ENCODE measurements at places on chromosomes 13 and 19. TPM values are rescaled to one million over a fixed set of nuclear protein-coding genes. Genes with fewer than 3 reads are reported as not detected.
A peak's percentile ranks its signal among the peaks of the same experiment; 100 is the strongest.

GRCh38 chr13:27199696-27200095, 28.1 kb upstream of the USP12 start:
- DNase-seq: no peak

The CTXN1 gene
- 22.8 TPM for total RNA-seq

The LGALS4 gene
- total RNA-seq: 0.46 TPM

DNA sequence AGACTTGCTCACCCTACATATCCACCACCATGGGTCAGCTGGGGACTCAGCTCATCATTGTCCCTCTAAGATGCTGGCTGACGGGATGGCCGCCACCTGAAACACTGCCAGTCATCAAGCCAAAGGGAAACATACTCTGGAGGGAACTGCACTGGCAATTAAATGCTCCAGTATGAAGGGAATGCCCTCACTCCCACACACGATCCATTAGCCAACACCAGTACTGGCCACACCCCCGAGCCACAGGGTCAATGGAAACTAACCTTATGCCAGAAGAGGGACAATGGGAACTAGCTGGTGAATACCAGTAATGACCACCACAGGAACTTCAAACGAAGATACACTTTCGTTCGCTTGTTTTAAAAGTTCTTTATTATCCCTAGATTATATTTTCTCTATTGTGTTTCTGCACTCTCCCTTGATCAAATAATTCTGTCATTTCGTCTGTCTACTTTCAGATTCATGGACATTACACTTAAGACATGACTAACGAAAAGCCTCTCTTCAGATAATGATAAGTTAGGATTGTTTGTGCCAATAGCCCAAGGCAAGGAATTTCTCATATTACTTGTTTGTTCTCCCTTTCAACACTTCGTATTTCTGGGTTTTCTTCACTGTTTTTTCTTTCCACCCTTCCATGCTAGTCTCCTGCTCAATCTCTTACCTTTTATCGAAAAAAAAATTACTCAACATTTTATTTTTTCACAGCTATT, 1.7 kb upstream of the ZNF507 start:
- no peak for DNase-seq

DNA sequence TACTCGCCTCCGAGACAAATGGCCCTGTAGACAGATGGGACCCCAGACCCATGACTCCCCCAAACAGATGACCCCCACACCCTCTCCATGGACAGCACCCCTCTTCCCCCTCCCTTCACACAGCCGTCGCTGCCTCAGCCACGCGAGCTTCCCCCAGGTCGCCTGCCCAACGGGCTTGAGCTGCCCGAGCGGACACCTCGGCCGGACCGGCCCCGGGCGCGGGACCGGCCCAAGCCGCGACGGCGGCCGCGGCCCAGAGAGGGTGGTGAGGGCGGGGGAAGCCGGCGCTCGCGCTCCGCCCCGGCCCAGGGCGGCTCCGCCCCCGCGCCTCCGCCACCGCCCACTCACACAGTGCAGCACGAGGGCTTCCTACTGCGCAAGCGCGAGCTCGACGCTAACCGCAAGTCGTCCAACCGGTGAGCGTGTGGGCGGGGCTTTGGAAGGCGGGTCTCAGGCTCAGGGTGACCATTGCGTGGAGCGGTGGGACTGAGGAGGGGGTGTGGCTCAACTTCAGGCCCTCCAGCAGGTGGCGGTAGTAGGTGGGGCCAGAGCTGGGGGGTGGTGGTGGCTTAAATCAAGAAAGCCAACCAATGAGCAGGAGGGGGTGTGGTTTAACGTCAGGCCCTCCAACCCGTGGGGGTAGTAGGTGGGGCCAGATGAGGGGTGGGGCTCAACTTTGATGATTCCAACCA, 6.2 kb upstream of the SHKBP1 start:
- DNase-seq: peak; percentile 100

DNA sequence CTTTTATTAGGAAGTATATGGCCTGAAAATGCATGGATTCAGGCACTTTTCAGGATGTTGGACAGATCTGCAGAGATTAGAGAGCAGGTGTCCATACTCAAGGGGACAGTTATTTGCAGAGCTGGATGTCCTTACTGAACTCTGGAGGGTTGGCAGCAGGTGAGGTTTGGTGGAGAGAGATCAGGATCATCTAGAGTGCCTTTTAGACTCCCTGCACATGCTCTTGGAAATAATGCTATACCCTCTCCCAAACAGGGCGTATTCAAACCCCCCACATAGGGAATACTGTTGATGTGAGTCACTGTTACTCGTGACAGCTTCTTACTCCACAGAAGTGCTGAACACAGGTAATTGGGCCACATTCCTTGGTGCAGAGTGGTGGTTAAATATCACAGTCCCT, 725.7 kb upstream of the SGCG start:
- no peak for DNase-seq

DNA sequence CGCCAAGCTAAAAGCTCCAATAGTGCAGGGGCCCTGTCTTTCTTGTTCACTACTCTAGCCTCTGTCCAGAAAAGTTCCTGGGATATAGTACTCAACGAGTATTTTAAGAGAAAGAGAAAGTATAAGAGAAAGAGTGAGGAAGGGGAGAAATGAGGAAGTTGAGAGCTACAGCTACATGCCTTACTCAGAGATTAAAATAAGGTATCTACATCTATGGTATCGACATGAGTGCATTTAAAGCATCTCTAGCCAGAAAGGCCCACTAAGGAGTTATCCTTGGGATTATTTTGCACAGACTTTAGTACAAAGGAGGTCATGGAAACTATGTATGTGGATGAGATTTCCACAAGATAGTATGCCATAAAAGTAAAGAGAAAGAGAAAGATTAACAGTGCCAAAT, 28.5 kb downstream of the MYCBP2 start:
- DNase-seq: no peak

GRCh38 chr13:41854758-41855157, 106.2 kb downstream of the VWA8 start:
- DNase-seq: peak; percentile 12

DNA sequence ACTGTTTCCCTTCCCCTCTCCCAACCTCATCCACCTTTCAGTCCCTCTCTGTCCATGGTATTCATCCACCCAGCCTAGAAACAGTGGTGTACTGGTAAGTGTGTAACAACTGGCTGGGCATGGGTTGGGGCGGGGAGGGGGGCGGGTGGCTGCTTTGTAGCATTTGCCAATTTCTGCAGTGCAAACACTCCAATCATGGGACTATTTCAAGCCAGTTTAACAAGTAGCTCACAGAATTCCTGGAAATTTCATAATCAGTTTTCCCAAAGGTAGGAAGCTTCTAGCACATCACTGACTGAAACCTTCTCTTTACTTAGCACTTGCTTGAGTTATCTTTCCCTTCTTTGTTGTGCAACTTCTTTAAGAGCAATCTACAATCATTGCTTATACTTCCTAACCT, 100.8 kb upstream of the WASF3 start:
- DNase-seq: no peak

GRCh38 chr13:30877335-30877734, 28.7 kb upstream of the MEDAG start:
- DNase-seq: no peak

GRCh38 chr13:112874751-112875300, 94.2 kb upstream of the MCF2L start:
- no peak for DNase-seq

DNA sequence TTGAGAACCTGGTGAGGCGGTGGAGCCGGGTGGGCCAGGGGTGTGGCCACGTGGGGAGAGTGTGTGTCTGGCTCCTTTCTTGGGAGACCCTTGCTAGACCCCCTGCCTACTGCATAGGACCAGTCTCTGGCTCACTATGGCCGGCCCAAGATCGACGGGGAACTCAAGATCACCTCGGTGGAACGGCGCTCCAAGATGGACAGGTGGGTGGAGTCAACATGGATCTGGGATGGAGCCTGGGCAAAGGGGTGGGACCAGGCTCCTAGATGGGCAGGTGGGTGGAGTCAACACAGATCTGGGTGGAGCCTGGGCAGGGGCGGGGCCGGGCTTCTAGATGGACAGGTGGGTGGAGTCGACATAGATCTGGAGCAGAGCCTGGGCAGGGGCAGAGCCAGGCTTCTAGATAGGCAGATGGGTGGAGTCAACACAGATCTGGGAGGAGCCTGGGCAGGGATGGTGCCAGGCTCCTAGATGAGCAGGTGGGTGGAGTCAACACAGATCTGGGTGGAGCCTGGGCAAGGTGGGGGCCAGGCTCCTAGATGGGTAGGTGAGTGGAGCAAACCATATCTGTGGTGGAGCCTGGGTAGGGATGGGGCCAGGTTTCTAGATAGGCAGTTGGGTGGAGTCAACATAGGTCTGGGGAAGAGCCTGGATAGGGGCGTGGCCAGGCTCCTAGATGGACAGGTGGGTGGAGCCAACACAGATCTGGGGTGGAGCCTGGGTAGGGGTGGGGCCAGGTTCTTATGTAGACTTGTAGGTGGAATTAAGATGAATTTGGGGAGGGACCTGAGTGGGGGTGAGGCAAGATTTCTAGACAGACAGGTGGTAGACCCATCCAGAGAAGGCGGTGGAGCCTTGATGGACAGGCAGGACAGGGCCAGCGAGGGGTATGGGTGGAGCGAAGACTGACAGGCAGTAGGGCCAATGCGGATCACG, 56.5 kb downstream of the VAV1 start:
- DNase-seq: no peak

GRCh38 chr13:29868581-29868980, 18.2 kb upstream of the UBL3 start:
- no peak for DNase-seq

- no peak for DNase-seq
Measured at GRCh38 chr13:40389081-40389641, 277.3 kb downstream of the FOXO1 start.

The DPF1 gene
- 7.8 TPM for total RNA-seq

DNA sequence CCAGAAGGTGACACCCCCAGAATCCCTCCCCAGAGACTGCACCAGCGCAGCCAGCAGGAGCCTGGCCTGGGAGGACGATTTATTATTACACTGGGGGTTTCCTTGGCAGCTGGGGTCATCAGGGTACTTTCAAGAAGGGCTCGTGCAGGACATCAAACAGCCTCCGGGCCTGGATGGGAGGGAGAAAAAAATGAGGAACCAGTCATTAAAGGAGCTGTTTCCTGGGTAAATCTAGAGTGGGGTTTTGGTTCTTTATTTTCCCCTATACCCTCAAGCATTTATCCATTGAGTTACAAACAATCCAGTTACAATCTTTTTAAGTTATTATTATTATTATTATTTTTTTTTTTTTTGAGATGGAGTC, 3.1 kb downstream of the POLR1G start:
- no peak for DNase-seq

DNA sequence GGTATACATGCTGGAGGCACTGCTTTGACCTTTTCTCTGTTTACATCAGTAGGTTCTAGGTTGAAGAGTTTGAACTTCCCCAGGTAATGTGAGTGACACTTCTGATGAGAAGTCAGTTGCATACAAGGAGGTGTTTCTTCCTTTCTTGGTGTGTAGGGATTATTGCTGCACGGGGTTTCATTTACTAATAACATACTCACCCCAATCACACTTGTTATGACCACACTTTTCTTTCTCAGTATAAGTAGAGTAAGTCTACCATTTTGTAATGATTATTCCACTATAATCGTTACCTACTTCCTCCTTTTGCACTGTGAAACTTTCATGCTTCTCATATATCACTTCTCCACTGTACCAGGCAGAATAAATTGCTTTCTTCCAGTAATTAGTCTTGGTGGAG, 138.0 kb downstream of the TNFSF13B start:
- no peak for DNase-seq

- DNase-seq: peak; percentile 67
Measured at GRCh38 chr19:18020212-18021085, 12.5 kb downstream of the ARRDC2 start.

GRCh38 chr13:99301056-99301838, 6.0 kb downstream of the GPR183 start:
- DNase-seq: no peak

The TSSK6 gene
- 11.9 TPM for total RNA-seq

GRCh38 chr13:36912369-36912768, 7.7 kb downstream of the SMAD9 start:
- no peak for DNase-seq

- DNase-seq: no peak
Measured at GRCh38 chr19:40610396-40611064, 9.4 kb downstream of the LTBP4 start.

- no peak for DNase-seq
Measured at GRCh38 chr13:25943081-25943480, 108.7 kb downstream of the SHISA2 start.

The CILP2 gene
- 7.5 TPM for total RNA-seq

The ZNF507 gene
- total RNA-seq: 6.2 TPM

DNA sequence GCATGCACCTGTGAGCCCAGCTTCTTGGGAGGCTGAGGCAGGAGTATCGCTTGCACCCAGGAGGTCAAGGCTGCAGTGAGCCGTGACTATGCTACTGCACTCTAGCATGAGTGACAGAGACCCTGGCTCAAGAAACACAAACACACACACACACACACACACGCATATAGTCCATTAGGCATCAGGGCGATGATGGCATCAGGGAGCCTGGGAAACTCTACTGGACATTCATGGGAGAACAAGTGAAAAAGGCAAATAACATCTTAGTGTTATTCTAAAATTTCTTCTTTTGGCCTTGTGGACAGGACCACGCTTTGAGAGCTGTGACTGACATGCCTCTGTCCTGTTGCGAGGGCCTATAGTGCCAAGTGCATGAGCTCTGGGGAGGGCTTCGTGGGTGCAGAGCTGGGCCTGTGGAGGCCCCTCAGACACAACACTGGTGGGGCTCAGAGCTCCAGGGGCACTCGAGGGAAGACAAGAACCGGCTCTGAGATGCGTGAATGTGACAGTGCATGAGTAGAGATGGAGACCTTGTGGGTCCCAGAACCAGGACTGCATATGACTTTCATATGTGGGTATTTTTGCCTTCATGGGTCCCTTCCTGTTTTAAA, 8.0 kb upstream of the USF2 start:
- no peak for DNase-seq

GRCh38 chr13:39509616-39510315, 93.2 kb downstream of the LHFPL6 start:
- DNase-seq: no peak

GRCh38 chr13:21637296-21637695, 33.3 kb upstream of the MICU2 start:
- DNase-seq: peak; percentile 14

- DNase-seq: no peak
Measured at GRCh38 chr13:84238381-84238780, 356.1 kb upstream of the SLITRK1 start.

The REX1BD gene
- 130 TPM for total RNA-seq

The SIGLEC12 gene
- total RNA-seq: not detected

The FGF9 gene
- total RNA-seq: 8.9 TPM

DNA sequence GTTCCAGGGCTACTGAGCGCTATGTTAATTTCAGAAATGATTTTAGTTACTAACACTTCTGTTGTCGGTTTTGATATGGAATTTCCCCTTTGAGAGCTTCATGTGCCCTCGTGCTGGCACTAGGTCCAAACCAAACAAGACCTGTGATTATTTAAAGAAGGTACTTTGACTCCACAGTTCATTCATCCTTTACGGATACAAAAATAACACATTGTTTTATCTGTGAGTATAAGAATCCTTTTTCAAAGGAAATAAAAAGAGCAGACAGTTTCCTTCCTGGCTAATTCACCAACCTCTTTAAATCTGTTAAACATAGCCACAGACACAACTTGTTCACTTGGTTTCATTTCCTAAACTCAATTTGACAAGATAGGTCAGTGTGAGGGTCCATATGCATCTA, 141.2 kb downstream of the FLT1 start:
- no peak for DNase-seq

Data from cardiac muscle cell (in vitro differentiated cells and primary cell).